Activated naive CD8-positive, alpha-beta T cell treated with anti-CD3 and anti-CD28 coated beads, Interleukin-2, amount 50 U/mL, for 24 hours (primary cell): ENCODE measurements at places on chromosomes 4 and X.

DNA sequence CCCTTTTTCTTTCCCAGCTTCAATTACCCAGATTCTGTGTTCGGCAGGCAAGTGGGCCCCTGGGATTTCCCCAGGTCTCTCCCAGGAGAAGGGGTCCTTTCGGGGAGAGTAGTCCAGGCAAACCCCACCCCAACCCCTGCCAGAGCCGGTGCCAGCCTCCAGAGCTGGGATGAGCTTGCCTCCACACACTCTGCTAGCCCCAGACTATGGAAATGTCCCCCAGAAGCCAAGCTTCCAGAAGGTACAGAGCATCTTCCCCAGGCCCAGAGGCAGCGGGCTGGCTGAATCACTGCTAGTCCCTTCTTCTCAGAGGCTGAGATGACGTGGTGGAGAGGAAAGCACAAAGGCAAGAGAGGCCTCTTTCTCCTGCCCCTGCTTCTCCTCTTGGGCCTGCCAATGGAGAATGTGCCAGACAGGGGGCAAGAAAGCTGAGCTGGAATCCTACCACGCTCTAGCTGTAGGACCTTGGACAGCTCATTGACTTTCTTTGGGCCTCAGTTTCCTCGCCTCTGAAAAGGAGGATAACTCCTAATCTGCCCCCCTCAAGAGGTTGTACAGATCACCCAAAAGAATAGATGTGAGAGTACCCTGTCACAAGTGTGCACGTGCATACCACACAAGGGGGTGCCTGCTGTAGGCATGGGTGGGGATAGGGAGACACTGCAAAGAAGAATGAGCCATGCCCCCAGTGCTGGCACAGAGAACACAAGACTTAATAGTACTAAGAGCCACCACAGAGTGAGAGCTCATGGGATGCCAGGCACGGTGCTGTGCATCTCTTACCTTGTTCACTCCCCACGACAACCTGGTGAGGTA, 2.1 kb downstream of the SASH3 start:
- peak; percentile 40 for DNase-seq

- no peak for DNase-seq
Observed at GRCh38 chr4:71732706-71733105, 51.2 kb downstream of the GC start.

GRCh38 chr4:145644699-145645098, 25.5 kb downstream of the MMAA start:
- DNase-seq: no peak

GRCh38 chrX:101931488-101932248, at the start of gene ZMAT1:
Gene ZMAT1, minus strand, starts transcription at chrX:101932027. Its CDS starts 19 bp downstream, at chrX:101932008.
- DNase-seq: peak; percentile 88

GRCh38 chrX:10536744-10537143, 83.6 kb downstream of the MID1 start:
- no peak for DNase-seq

- no peak for DNase-seq
Observed at GRCh38 chr4:148831945-148832344, 389.7 kb upstream of the NR3C2 start.

DNA sequence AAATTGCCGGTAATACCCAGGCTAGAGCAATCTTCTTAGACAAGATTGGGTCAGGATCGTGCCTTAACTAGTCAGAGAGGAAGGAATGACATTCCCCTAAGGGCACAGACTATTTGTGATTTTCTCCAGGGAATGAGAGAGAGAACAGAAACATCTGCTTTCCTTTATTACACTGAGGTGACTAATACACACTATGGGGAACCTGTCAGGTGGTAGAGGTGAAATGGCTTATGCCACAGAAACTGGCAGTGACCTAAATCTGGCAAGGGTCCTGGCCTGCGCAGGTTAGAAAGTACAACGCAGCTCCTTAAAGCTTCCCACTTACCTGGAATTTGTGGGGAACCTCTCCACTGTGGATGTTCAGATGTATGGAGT, 16.6 kb upstream of the HPGD start:
- DNase-seq: no peak

DNA sequence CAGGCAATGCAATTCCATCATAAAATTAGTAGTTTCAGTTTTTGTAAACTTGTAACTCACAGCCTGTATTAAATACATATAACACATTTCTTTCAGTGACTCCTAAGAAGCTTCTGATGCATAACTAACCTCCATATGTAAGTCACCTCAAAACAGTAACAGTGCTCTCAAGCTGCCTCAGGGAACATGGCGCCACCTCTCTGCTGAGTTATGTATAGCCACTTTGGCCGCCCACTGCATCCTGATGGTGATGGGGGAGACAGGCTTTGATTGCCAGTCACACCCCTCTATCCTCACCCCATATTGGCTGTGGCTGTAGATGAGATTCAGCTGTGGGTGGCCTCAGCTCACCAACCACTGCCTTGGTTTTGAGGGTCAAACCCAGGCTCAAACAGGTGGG, 54.3 kb downstream of the LRBA start:
- peak; percentile 33 for DNase-seq

DNA sequence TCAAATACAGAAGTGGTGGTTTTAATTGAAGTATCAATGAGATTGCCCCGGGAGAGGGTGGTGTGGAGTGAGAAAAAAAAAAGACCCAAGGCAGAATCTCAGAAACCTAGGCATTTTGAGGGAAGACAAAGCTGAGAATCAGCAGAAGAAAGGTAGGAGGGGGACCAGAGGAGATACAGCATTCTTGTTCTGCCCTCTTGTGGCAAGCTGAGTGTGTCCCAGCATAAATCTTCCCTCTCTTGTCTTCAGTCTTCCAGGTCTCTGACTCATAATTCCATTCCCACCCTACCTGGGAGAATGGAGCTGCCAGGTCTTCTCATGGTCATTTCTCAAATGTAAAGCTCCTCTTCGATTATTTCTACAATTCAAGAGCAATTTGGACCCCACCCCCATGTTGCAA, 32.7 kb upstream of the MAGED1 start:
- DNase-seq: no peak

GRCh38 chr4:148076964-148077363, 345.1 kb downstream of the ARHGAP10 start:
- DNase-seq: no peak

DNA sequence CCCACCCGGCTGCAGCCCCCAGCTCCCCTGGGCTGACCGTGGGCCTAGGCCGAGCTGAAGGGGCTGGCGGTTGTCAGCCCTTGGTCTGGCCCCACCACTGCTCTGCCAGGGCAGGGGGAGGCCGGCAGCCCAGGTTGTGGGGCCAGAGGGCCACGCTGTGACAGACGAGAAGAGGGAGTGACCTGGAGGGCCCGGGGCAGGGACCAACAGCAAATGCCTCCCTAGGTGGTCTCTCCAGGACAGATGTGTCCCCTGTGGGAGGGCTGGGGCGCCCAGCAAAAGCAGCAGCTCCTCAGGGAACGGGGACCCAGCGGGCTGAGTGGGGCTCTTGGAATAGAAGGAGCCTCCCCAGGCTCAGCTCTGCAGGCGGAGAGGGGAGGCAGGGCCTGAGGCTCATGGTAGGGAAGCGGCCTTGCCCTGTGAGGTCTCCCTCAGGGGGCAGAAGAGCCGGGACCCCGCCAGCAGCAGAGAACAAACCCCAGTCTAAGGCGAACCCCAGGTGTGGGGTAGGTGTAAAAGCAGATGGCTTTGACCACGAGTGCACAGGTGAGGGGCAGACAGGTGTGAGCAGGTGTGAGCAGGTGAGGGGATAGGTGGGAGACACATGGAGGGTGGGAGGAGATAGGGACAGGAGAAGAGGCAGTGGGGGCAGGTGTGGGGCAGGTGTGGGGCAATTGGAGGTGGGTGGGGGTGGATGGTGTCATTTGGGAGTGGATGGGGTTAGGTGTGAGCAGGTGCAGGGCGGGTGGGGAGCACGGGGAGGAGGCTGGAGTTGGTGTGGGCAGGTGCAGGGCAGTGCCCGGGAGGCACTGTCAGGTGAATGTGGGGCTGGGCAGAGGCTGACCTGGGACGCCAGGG, 34.1 kb upstream of the SPON2 start:
- no peak for DNase-seq

GRCh38 chrX:23478056-23478455, 143.4 kb downstream of the PTCHD1 start:
- DNase-seq: no peak

DNA sequence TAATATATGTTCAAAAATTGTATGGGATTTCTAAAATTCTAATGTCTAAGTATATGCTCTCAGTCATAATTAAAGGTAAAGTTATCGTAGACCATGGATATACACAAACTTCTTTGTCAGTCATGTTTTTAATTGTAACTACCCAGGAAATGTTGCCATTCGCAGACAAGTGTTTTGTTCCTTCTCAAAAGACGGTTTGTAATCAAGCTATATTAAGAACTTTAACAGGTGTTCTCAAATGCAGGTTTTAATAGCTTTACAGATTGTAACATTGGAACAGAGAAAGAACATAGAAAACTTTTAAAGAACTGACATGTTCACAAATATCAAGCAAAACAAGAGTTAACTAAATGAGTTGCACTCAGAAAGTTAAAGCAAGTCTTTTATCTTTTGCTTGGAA, 58.9 kb downstream of the KDM5C start:
- no peak for DNase-seq

DNA sequence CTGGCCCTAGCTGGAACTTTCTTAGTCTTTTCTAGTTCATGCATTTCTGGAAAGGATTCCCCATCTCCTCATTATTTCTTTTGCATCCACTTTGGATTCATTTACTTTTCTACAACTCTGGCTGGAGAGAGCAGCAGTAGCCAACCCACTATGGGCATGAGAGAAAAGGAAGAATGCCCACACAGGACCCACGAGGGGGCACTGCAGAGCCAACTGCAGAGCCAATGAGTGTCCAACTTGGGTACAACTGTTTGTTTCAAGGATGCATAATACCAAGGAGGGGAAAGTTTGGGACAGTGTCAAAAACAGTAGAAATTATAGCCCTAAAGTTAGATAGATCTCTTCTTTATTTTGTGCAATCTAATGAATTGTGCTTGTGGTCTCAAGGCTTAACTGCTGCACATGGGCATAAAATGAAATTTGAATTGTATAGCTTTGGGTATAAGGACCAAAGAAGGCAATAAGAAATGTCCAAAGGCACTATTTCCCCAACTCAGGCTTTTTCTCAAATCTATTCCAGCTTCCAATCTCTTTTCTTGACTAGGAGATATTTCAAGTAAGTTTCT, 230.6 kb downstream of the NSUN7 start:
- DNase-seq: no peak

GRCh38 chrX:78042601-78043000, 61.4 kb upstream of the PGK1 start:
- DNase-seq: no peak

DNA sequence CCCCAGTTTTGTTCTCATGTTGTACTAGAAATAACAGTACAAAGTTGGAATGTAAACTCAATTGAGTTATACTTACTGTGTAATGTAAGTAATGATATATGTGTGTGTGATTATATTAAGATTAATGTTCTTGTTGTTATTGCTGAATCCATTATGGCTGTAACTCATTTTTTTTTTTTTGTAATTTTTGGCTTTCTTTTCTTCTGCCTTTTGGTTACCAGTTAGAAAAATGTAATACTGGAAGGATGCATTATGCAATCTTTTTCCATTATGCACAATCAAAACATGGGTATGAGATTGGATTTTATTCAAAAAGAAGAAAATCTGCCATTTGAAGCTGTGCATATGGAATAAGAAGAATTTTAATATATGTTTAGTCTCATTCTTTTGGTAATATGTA, 34.0 kb downstream of the BANK1 start:
- DNase-seq: no peak

- no peak for DNase-seq
Observed at GRCh38 chrX:141467442-141467841, 117.1 kb downstream of the SPANXA1 start.

- no peak for DNase-seq
Observed at GRCh38 chrX:113529426-113530013, 688.9 kb upstream of the AMOT start.

DNA sequence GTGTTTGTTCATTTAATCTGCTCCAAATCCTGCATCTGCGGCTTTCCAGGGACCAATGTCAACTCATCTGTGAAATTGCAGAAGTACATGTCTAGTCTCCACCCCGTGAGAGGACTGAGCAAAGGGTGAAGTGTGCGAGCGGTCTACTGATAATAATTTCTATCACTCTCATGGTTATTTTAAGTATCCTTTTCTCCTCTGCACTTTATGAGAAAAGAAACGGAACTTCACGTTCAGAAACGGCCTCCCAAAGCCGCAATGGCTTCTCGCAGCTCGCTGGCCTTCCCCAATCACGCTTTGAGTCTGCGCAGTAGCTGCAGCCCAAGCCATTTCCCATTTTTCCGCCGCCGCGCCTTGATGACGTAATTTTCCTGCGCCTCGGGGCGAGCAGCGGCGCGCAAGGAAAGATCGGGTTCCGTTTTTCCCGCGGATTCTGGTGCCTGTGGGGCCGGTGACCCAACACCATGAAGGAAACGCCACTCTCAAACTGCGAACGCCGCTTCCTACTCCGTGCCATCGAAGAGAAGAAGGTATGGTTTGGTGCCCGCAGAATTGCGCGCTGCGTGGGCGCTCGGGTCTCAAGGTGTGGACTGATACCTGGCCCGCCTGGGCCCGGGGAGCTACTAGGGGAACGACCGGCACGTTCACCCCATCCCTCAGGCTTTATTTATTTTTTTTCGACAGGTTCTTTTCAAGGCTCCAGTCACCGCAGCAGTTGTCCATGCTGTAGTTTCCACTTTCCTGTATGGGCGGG, at the start of gene EXOSC9:
Gene EXOSC9, plus strand, starts transcription at position 363 of the 754 bp plus-strand sequence. Its CDS starts 102 bp downstream, at position 465.
- peak; percentile 97 for DNase-seq

GRCh38 chrX:23493941-23494374, 159.3 kb downstream of the PTCHD1 start:
- peak; percentile 1 for DNase-seq

- DNase-seq: no peak
Observed at GRCh38 chrX:154327038-154327820, 31.6 kb downstream of the TKTL1 start.

DNA sequence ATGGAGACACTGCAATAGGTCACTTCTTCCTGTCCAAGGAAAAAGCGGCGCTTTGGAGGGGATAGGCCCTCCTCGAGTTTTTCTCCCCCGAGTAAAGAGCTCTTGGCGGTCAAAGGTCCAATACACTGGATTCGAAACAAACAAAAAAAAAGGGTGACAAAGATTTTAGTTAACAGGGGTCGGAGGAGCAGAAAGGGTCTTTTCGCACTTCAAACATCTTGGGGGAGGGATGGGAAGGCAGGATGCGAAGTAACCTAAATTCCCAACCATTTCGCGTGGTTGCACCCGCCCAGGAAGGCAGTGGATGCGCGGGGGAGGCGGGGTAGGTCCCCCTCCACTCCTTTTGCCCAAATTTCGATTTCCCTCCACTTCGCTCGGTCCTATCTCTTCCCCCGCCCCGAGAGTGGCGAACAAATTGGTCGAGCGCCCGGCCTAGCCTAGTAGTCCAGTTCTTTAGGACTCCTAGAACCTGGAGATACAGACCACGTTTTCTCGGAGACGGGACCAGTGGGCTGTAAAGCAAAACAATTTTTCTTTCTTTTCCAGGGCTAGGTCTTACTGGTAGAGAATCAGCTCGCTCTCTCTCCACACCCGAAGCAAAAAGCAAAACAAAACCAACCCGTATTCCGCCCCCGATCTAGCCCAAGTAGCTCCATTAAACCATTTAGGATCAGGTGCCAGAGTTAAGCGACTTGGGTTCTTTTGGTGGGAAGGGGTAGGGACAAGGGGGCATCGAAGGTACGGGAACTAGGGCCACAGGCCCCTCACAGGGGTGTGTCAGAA, 2.0 kb upstream of the STAG2 start:
- peak; percentile 10 for DNase-seq
